ENCODE measurements at places on chromosomes 2 and 18.
A peak's percentile ranks its signal among the peaks of the same experiment; 100 is the strongest.

DNA sequence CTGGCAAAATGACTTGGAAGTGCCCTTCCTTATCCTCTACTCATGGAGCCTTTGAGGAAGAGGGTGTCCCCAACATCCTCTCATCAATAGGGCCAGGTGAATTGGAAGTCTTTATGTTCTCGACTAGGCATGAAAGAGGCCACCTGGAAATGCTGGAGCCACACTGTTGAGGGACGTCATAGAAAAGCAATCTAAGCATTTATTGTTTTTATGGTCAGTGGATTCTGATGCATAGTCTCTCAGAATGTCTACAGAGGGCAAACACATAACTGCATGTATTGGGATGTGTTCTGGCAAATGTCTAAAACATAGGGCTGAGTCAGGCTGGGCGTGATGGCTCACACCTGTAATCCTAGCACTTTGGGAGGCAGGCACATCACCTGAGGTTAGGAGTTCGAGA is 246.6 kb upstream of the SP5 start:
- no peak for DNase-seq

- DNase-seq = no peak
Observed at GRCh38 chr18:9823805-9824473, 61.8 kb upstream of the TXNDC2 start.

GRCh38 chr2:13227578-13227977 is 510.8 kb downstream of the TRIB2 start:
- DNase-seq = peak; percentile 63

DNA sequence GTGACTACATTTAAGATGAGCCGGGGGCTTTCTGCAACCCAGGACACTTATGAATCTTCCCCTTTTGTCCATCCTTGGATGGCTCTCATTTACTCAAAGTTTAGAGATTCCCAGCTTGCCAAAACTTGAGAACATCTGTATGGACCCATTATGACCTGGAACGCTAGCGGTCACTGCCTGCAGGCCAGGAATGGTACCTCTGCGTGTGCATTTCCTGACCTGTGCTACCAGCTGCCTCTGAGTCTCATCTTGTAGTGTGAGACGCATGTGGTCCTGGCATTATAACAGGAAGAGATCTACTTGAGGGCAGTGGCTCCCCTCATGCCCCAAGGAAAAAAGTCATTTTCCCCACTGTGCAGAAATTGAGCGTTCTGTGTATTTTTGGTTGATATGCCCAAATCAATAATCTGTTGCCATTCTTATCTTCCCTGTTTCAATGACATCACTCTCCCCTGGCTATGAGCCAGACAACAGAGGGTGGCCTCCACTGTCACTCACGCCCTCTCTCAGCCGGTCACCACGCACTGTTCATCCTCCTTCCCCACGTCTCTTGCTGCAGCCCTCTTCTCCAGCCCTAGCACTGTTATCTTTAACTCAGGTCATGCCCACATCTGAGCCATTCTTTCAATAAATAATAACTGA is 28.5 kb upstream of the NPAS2 start:
- no peak for DNase-seq

GRCh38 chr18:45666520-45666919 is 51.2 kb downstream of the SLC14A2 start:
- no peak for DNase-seq

GRCh38 chr2:202736826-202737225 is 102.1 kb downstream of the FAM117B start:
- DNase-seq = no peak

GRCh38 chr2:70678576-70679143 is 89.3 kb downstream of the ADD2 start:
- DNase-seq = peak; percentile 6

DNA sequence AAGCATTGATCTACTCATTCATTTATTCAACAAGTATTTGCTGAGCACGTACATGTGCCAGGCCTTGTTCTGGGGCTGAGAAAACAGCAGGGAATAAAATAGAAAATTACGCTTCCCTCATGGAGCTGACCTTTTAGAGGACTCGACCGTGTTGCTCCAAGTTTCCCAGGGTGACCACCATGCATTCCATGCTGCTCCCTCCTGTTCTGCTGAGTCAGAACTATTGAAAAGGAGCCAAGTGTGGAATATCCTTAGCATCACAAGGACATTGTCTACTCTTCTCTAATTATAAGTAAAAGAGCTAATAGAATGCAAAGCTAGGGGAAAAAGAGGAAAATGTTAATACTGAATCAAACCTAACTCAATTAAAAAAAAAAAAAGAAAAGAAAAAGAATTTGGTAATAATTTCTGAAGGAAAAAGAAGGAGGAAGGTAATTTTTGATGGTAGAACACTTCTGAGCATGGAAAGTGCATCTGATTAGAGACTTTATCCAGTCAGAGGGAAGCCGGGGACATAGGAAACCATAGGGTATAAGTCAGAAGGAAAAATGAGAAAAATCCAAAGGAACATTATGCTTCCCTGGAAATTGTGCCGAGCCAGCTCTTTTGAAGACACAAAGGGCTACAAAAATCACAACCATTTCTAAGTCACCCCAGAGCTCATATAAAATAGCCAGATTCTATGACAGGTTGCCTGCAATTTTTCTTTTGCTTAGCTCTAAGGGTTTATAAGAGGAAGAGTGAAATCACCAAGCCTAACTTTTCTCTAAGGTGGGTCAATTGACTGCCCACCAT is 339.4 kb downstream of the RND3 start:
- DNase-seq = no peak

DNA sequence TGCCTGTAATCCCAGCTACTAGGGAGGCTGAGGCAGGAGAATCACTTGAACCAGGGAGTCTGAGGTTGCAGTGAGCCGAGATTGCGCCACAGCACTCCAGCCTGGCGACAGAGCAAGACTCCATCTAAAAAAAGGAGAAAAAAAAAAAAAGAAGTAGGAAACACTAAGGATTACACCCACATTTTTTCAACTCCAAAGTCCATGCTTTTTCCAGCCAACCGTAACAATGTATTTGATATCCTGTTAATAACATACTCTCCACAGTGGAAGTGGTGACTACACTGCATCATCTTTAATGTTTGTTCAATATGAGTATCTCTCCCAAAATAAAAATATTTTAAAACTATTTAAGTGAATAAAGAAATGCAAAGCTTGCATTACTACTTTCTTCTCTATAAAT is 481.6 kb upstream of the ACVR2A start:
- no peak for DNase-seq

DNA sequence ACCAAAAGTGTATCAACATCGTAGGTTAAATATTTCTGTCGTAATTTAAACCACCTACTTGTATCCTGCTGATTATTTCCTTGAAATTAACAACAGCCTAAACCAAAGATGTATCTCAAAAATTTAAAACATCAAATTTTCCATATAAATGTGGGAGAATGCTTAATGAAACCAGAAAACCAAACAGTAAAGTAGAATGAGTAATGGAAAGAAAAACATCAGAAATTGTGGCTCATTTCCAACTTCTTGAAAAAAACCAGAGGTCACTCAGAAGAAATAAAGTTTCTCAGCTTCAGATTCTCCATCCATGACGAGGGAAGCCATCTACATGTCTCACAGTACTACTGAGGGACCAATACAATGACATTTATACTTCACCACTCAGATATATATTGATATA is 296.5 kb downstream of the NOL4 start:
- no peak for DNase-seq

DNA sequence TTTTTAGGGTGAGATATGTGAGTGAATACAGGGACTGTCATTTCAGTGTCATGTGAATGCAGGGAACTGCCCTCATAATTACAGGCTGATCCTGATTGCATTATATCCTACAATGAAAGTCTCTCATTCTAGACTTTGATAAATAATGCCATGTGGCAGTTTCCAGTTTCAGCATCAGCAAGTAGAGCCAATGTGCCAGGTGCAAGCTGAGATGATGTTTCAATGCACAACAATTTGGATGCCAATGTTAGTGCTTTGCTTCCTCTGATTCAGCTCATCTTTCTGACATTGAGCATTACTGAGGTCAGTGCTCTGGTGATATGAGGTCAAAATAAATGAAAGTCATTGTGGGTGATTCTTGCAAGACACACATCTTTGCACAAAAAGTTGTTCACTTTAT is 63.7 kb upstream of the TFPI start:
- no peak for DNase-seq

DNA sequence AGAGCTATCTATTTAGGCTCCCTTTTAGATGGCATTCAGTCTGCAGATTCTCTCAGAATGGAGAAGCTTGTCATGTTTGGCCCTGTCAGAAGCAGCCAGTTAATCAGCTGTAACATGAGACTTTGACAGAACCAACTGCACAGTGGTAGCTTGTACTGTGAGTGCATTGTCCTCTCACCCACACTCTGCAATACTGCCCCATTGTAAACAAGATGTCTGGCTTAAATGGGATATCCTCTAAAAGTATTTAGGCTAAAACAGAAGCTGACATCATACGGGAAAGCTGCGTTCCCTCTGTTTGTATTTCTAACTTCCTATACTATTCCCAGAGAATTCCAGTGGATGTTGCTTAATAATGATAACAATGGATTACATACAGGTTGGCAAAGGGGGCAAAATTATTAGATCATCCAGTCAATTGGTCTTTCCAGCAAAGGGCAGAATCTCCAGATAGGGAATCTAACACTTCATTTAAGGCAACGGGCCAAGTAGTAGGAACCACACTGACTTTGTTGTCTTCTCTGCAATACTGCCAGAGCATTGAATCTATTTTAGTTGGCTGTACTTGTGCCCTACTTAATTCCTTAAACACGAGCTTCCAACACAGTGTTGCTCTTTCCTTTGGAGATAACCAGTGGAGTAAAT is 15.4 kb upstream of the STAT4 start:
- no peak for DNase-seq

- no peak for DNase-seq
Observed at GRCh38 chr2:8154270-8154669, 527.6 kb upstream of the ID2 start.

GRCh38 chr18:59885579-59886163 is 14.1 kb upstream of the PMAIP1 start:
- no peak for DNase-seq

- no peak for DNase-seq
Observed at GRCh38 chr2:160584972-160585494, 91.4 kb upstream of the RBMS1 start.

DNA sequence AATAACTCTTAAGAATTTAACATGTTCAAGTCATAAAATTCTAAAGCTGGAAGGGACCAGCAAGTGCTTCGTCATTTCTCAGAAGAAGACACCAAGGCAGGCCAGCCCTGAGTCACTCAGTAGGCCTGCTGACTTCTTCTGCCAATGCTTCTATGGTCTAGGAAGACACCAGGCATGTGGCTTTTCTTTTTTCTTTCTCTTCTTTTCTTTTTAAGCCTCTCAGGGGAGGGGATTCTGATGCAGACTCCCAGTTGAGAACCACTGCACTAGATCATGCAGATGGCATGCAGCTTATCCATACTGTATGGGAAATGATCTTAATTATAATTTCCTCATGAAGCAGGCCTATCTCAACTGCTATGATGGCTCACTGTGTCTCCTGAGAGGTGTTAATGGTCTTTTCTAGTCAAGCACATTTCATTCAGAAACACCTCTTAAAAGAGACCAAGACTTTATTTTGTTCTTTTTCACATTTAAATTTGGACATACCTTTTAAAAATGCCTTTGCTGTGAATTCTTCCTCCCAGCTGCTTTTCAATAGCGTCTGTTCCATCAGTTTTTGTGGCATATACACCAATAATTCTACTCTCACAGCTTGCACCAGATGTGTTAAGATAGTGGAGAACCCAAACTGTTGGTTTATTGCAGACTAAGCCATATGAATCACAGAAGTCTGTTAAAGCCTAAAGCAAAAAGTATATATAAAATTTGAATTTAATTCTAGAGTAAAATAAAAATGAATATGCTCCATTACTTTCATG is 11.3 kb downstream of the KCTD18 start:
- no peak for DNase-seq

GRCh38 chr18:63067939-63068338 is 251.6 kb downstream of the BCL2 start:
- no peak for DNase-seq

DNA sequence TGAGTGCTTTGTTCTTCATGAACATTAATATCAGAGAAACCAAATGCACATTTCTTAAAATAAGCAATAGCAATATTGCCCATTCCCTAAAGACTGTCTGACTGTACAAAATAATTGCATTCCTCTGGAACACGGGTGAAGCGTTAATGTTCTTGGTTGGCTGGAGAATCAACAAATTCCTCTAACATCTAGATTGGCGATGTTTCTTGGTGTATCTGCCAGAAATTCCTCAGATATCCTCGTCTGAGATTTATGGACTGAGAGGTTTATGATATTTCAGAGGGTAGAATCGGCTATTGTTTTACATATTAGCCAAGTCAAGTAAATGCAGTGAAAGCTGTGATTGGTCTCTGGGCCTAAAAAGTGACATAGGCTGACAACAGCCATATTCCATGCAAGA is 27.1 kb upstream of the SPTBN1 start:
- no peak for DNase-seq

DNA sequence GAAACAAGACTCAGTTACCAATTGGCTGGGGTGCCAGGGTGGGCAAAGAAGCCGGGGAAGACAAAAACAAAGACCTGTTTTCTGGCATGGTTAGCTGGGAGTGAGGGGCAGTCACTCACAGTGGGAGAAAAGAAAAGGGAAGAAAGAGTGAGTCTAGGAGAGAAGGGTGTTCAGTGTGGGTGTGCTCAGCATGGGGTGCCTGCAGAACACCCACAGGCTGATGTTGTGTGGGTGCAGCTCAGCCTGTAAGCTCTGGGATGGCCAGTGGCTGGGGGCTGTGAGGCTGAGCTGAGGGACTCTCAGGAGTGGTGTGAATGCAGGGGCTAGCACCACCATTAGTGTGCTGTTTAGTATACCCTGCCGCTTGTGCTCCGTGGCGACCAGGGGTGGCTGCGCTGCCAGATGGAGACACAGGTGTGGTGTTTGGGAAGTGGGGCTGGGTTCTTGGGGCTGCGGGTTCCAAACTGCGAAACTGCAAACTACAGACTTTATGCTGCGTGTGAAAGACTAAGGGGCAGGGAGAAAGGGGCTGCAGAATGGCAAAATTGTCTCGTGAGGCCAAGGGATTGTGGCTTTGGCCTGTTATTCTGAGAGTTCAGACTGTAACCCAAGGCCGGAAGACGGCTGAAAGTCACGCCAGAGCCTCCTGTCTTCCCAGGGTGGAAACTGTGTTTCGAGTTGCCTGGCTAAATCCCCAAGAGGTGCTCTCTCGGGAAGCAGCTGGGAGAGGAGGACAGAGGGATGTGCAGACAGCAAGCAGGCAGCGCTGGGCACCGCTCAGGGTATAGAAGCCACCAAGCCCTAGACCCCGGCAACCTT is 156.3 kb downstream of the TTC32 start:
- no peak for DNase-seq

DNA sequence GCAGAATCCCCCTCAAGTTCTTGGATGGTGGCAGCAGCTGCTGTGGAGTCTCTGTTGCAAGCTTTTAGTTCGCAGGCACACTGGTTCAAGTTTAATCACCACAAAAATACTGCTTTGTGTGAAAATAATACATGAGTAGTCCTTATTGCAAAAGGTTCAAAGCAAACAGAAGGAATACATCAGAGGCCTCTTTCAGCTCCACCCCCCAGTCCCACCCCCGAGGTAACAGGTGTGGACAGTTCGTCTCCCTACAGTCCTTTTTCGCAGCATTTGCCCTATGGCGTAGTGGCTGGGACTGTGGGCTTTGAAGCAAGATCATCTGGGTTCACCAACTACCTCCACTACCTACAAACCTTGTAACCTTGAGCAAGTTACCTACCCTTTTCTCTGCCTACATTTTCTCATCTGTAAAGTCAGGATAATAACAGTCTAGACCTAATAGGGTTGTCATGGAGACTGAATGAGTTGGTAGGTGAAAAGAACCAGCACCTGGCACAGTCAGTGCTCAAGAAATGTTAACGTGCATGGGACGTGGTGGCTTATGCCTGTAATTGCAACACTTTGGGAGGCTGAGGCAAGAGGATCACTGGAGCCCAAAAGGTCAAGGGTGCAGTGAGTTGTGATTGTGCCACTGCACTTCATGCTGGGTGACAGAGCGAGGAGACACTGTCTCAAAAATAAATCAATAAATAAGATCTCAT is 61.7 kb downstream of the TCF7L1 start:
- no peak for DNase-seq
